Activated CD4-positive, alpha-beta T cell treated with anti-CD3 and anti-CD28 coated beads for 24 hours (primary cell): ENCODE measurements at places on chromosomes 16 and 17.

DNA sequence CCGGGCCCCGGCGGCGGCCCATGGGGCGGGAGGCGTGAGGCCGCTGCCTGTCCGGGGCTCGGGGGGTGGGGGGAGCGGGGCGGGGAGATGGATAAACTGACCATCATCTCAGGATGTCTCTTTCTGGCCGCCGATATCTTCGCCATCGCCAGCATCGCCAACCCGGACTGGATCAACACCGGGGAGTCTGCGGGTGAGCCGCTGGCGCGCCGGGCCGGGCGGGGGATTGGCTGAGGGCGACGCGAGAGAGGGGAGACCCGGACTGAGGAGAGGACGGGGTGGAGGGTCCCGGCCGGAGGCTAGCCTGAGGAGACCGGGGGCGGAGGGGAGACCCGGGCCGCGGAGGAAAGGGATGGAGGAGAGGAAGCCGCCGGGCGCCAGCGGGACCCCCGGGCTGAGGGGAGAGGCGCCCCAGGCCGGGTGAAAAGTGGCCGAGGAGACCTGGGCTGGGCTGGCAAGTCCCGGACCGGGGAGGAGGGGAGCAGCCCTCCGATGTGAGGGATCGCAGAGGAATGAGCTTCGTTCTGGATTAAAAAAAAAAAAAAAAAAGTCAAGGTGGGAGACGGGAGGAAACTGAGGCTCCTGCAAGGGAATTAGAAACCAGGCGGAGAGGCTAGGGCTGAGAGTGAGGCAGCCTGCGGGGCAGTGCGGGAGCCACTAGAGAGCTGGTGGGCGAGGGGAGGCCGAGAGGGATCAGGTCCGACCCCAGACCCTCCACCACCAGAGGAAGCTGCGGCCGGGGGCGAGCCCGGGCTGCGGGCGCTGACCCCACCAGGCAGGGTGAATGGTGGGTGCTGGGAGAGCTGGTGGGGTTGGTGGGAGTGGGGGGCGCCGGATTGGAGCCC lies 526 bp downstream of the MOSMO start:
- no peak for DNase-seq

DNA sequence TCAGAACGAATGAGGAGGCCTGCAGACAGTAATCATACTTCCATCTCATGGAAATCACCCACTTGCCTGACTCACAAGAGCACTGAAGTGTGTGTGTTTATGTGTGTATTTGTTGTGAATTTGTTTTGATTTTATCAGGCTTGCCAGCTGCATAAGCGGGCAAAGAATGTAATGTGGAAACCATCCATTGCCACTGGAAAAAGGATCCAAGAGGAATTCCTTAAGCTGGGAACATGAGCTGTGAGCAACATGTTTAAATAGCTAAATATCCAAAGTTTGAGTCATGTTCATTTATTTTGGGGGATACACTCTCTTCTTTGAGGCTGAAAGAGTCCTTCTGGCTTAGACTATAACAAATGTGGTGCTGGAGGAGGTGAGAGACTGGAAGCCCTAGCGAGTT lies 198.4 kb upstream of the TBX2 start:
- no peak for DNase-seq

GRCh38 chr16:53378138-53378537 lies 56.1 kb upstream of the RBL2 start:
- DNase-seq = no peak

GRCh38 chr16:31868691-31869167 lies 4.9 kb upstream of the ZNF267 start:
- DNase-seq = peak; percentile 75

- DNase-seq = no peak
These were observed 369.6 kb upstream of the DYNLRB2 start for GRCh38 chr16:80171199-80171598.

- DNase-seq = no peak
These were observed 72.7 kb downstream of the NT5M start for GRCh38 chr17:17375841-17376240.

DNA sequence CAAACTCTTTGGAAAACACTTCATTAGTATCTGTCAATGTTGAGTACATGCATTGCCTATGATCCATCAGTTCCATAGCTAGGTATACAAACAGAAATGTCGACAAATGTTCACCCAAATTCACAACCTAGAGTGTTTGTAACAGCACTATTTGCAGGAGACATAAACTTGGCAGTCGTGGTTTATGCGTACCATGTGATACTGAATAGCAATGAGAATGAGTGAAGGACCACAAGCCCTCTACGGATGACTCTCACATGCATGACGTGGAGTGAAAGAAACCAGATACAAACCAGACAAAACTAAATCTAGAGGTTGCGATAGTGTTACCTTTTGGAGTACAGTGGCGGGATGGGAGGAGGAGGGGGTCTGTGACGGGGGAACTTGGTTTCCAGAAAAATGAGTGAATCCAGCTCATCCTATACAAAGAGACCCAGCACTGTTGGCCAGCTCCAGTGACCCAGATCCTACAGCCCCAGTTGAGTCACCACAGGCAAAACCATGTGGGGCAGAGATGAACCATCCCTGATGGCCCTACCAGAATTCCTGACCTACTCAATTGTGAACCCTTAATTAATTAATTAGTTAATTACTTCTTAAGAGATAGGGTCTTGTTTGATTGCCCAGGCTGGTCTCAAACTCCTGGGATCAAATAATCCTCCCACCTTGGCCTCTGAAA lies 15.9 kb upstream of the ULK2 start:
- DNase-seq = no peak

GRCh38 chr16:354291-354881 lies 1.9 kb upstream of the AXIN1 start:
- no peak for DNase-seq

GRCh38 chr17:48555258-48556228 lies 10.6 kb upstream of the HOXB2 start:
- DNase-seq = no peak

GRCh38 chr17:82304826-82305726 lies 12.3 kb downstream of the CD7 start:
- DNase-seq = no peak

GRCh38 chr17:10803830-10804475 lies at the start of gene TMEM238L:
TMEM238L (minus strand) TSS chr17:10804099; CDS start chr17:10803963, 136 bp downstream.
- no peak for DNase-seq

DNA sequence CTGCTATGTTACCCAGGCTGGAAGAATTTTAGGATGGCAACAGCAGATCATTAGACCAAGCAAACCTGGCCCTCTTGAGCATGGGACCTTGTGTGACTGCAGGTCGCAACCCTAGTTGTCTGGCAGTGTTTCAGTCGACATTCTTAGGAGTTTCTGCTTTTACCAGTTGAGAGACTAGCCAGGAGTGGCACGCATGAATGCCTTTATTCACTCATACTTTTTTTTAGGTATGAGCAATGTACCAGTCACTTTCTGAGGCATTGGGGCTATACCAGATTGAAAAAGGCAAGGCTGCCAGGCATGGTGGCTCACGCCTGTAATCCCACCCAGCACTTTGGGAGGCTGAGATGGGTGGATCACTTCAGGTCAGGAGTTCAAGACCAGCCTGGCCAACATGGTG lies 28.2 kb upstream of the HAS3 start:
- DNase-seq = no peak

DNA sequence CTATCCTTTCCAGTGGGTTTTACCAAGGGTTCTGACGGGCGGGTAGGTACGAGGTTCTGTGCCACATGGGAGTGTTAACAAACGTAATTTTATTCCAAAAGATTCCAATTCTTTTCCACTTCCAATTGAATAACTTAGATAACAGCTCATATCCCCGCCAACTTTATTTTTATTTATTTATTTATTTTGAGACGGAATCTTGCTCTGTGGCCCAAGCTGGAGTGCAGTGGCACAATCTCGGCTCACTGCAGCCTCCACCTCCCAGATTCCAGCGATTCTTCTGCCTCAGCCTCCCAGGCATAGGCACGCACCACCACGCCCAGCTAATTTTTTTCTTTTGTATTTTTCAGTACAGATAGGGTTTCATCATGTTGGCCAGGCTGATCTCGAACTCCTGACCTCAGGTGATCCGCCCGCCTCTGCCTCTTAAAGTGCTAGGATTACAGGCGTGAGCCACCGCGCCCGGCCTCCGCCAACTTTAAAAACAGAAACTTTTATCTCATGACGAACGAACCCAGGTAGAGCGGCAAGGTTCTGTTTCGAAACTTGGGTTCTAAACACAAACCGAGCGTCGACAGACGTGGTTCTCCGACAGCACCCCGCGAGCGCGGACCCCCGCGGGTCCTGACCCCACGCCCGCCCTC lies 613 bp downstream of the ECI1 start:
- DNase-seq = no peak

DNA sequence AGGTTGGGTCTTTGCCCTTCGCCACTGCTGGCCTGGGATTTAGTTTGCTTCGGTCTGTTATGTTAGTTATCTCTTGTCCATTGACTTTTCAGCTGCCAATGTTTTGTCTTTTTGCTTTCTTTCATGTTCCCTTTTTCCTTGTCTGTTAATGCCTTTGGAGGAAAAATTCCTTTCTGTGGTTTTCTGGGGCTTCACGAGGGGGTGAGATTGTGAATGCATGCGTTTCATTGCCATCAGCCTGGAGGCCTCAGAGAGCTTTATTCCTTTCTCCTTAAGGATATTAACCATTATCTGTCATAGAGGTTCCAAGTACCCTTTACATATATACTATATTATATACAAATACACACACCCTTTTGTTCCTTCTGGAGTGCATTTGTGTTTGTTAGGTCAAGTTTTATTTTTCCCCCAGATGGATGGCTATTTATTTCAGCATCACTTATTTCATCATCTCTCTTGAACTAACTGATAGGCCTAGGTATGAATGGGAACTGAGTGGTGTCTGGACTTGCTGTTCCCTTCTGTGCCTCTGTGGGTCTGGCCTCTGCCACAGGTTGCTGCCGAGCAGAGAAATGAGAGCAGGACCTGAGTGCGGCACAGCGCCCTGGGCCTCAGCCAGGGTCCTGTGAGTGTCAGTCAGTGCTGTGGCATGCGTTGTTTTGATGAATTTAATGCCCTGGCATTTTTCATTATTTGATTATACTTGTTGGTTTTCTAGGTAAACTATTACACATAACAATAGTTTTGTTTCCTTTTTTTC lies 193.4 kb downstream of the LGALS9B start:
- DNase-seq = no peak

GRCh38 chr17:63682441-63682840 lies 17.5 kb downstream of the LIMD2 start:
- DNase-seq = no peak

- DNase-seq = peak; percentile 40
These were observed 917 bp downstream of the YWHAE start for GRCh38 chr17:1398931-1399678.

- no peak for DNase-seq
These were observed 64.5 kb downstream of the RAI1 start for GRCh38 chr17:17745476-17746455.

- DNase-seq = no peak
These were observed 155.5 kb downstream of the ZNF423 start for GRCh38 chr16:49700251-49701064.

GRCh38 chr16:66859397-66860068 lies 15.3 kb downstream of the CA7 start:
- no peak for DNase-seq

- DNase-seq = no peak
These were observed 5.6 kb downstream of the ALOX15 start for GRCh38 chr17:4635823-4636375.

DNA sequence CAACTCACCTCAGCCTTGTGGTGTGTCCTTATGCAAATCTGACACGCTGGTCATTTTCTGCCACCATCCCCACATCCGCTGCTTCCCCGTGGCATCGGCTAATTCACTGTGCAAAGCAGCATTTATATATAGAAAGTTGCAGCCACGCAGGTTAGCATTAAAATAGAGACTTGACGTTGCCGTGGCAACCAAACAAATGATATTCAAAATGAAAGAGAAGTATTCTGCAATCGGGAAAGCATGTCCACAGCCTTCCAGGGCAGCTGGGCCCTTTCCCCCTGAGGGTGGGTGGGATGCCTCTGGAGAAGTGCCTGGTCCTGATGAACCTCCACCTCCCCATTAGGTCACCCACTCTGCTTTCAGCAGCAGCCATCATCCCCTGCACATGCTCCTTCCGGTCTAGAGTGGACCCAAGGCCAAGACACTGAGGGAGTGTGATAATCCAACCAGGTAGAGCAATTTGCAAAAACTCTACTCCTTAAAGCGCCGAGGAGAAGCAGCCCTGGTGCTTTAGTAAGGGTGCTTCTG lies 138.7 kb downstream of the GAS7 start:
- no peak for DNase-seq

DNA sequence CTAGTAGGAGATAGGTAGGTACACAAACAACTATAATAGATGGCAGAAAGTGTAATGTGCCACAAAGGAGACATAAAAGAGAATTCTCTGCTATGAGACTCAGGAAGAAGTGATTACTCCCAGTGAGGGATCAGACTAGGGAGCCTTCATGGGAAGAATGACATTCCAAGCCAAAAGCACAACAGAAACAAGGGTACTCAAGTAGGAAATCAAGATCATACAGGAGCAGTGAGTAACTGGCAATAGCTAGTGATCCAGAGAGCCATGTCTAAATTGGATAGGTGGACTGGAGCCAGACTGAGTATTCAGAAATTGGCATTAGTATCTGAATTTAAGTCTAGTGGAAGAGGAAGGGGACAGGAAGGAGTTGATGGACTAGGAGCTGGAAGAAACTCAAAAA lies 10.7 kb downstream of the RFFL start:
- DNase-seq = no peak

GRCh38 chr17:15966183-15966878 lies 21.4 kb downstream of the ADORA2B start:
- DNase-seq = no peak

DNA sequence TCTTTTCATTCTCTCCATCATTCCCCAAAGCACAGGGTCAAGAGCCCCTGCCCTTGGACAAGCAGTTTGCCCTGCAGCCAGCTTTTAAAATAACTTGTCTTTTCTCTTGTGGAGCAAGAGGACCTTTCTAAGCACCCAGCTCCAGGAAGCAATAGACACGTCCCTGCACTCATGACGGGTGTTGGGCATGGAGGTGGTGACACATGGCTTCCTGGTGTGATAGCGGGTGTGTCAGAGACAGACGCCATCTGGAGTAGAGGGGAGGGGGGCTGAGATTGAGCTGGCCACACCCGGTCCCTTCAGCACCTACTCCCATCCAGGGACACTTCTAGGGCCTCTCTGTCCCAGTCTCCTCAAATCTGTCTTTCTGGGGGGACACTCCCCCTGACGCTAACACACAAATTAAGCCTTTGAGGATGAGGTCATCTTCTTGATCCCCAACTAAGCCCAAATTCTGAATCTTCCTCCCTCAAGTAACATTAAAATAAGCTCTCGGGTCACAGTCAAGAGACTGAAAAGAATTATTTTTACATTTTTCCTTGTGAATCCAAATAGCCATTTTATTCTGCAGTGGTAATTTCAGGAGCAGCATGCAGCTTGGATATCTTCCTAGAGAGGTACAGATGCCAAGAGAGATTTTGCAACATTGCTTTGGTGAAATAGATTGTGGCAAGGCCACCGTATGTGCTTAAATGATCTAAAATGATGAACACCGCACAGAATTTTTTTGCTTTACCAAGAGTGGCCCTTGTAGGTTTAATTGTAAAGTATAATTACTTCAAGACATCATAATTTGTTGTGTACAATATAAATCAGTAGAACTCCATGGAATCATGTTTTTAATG lies 216.6 kb upstream of the IRX3 start:
- no peak for DNase-seq
